ENCODE measurements at places on chromosomes 1 and 21.

DNA sequence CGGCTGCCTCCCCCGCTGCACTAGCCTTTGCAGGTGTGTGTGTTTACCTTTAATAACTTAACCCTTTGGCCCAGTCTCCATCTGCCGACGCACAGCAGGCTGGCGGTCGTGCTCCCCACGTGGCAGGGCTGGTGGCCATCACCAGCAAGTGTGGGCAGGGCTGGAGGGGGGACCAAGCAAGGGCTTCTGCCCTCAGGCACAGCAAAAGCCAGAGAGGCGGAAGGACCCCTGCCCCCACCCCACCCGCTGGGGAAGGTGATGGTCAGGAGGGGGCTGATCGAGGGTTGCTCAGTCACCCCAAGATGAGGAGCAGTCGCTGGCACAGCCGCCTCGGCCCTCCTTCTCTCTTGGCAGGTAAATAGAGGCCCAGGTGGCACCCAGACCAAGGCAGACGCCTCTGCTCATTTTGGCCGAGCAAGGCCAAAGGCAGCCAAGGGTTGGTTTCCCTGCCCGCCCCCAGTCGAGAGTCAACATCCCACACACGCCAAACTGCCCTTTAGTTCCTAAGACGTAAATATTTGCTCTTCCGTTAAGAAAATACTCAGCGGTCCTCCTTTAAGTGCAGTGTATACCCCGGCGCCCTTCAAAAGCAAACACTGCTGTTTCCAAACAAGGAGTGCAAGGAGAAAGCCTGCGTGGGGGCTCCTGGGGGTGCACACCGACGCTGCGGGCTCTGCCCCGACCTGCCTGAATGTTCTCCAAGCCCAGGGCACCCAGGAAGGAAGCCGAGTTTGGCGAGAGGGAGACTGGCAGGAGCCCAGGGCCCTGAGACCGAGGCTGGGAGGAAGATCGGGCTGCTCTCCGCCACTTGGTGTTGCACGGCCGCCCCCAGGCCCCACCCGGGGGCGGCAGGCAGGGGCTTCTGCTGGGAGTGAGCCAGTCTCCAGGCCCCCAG, 82.7 kb downstream of the SIK1 start:
- no peak for DNase-seq

- no peak for DNase-seq
Observed at GRCh38 chr1:153616917-153617311, 789 bp upstream of the S100A14 start.

DNA sequence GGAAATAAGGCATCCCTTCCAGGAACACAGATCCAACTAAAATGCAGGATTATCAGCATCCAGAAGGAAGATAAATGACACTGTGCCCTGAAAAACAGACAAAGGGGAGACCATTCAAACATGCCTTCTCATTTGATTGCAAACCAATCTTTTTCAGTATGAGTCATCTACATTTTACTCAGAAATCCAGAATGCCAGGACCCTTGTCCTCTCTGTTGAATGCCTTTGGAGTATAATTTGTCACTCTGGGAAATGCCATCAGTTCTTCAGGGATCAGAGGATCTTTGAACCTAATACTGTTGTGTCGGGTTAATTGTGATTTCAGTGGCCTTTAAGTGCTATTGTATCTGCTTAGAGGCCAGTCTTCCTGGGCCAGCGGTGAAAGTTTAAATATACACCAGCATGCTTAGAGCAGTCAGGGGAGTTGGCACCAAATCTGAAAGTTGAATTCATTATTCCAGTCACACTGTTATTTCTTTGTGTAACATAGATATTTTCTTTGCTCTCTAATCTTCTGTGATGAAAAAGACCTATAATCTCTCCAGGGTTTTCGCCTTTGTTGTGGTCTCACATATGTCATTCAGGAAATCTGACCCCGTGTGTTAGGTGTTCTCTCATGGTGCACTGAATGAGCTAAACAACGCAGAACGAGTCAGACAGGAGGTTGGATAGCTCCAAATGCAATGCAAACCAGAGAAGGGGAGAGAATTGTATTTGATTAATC, 364.8 kb upstream of the SGIP1 start:
- DNase-seq, result no peak

- DNase-seq, result no peak
Observed at GRCh38 chr1:208866386-208866955, 622.3 kb upstream of the PLXNA2 start.

DNA sequence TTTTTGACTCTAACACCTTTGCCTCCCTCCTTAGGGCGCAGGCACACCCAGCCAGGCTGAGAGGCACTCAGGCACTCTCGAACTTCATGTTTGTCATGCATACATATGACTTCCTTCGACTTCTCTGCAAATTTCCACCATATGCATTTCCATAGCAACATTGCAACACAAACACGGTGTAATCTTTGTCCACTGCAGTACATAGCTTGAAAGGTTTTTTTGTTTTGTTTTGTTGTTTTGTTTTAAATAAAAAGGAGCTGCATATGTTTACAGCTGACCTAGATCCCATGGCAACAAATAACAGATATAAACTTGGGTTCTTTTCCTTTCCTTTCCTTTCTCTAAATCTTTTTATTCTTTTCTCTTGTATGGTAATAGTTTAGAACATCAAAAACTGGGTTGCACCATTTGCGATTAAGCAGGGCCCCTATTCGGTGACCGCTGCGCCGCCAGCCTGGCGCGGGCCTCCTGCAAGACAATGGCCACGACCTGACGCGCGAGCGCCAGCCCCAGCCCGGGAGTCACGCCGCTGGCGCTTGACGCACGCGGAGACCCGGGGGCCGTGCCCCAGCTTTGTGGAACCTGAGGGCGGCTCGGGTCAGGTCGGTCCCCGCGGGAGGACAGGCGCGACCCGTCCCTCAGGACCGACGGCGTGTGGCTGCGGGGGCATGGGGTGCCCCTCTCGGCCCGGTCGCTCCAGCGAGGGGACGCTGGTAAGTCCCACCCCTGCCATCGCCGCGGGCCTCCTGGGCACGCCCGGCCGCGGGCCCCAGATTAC, 35.2 kb downstream of the CCN1 start:
- peak; percentile 17 for DNase-seq

GRCh38 chr1:244815600-244816099, 19.8 kb upstream of the COX20 start:
- no peak for DNase-seq

GRCh38 chr1:193213998-193214397, 27.6 kb upstream of the B3GALT2 start:
- DNase-seq, result no peak

GRCh38 chr1:1917304-1917976, 1.6 kb downstream of the TMEM52 start:
- DNase-seq, result no peak

DNA sequence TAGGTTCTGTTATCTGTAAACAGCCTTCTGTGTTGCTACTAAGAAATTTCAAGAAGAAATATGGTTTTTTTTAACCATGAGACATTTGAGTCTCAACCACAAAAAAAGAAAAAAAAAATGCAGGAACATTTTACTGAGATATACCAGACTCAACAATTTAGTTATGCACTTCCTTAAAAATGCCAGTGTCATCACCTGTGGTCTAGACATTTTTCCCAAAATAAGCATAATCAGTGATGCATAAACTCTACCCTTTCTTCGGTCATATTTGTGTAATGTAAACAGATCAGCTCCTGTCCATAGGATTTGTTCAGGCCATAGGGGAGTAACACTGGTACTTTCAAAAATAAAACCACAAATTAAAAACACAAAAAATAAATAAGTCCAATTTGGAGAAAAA, 122.6 kb upstream of the TNFSF4 start:
- DNase-seq, result no peak

DNA sequence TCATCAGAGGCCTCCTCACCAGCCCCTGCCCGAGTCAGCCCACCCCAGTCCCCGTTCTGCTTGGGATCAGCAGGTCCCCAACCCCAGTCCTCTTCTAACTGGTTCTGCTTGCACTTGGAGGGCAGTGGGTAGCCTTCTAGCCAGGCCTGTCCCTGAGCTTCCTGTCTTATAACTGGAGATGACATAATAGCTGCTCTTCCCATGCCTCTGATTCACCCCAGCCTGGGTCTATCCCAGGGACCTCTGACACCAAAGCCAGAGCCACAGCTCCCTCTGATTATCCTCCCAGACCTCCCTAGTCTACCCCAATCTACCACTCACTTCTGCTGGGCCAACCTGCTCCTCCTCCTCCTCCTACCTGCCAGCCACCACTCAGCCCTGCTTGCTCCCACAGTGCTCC, 31.4 kb downstream of the IQGAP3 start:
- no peak for DNase-seq

Measured in testis (tissue), 5 donors.